ENCODE measurements at places on chromosomes 16 and 17. TPM values are rescaled to one million over a fixed set of nuclear protein-coding genes. Genes with fewer than 3 reads are reported as not detected.

DNA sequence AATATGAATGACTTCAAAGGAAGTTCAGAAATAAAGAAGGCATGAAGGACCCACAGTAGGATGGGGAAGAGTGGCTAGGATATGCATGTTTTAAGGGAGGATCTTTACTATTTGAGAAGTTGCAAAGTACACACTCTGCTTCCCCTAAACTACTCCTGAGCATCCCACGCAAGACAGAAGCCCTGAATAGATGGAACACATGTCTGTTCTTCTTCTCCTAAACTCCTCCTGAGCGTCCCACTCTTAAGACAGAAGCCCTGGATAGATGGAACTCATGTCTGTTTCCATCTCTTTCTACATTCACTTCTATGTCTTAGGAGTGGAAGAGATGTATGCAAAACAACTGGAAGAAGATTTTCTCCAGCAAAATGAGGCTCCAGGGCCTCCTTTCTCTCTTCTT lies 88.4 kb downstream of the VAT1L start:
- DNase-seq, result no peak

DNA sequence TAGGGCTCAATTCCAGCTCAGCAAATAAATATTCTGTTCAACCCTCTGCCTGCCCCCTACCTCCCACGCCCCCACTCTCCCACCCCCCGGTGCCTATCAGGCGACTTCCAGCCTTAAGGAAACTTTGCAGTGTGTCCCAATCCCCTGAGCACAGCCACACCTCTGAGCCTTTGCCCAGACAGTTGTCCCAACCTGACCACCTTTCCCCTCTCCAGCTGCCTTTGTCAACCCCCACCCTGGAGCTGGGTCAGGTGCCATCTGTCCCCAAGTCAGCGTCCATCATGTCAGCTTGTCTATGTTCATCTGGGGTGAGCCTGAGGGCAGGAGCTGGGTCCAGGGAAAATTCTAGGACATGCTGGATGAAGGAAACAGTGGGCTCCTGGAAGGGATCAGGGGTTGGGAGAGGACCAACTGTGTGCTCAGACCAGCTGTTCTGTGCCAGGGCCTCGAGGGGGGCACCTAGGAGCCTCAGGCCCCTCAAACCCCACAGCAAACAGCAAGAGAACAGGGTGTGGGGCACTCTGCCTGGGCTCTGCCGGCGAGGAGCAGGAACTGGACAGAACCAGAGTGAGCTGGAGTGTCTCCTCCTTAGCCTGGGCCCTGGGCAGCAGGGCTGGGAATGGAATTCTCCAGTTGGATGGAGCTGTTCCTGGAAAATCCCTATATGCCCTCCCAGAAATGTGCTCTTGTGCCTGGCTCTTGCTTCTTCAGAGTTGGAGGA lies 17.8 kb downstream of the CDH16 start:
- DNase-seq, result no peak

GRCh38 chr16:69190046-69190588 lies 3.2 kb downstream of the SNTB2 start:
- no peak for DNase-seq

GRCh38 chr16:86722970-86723369 lies 144.6 kb downstream of the FOXL1 start:
- DNase-seq, result no peak

- no peak for DNase-seq
Observed at GRCh38 chr16:85428899-85429775, 184.0 kb upstream of the GSE1 start.

GRCh38 chr17:19933221-19933620 lies 44.4 kb downstream of the AKAP10 start:
- DNase-seq, result no peak

DNA sequence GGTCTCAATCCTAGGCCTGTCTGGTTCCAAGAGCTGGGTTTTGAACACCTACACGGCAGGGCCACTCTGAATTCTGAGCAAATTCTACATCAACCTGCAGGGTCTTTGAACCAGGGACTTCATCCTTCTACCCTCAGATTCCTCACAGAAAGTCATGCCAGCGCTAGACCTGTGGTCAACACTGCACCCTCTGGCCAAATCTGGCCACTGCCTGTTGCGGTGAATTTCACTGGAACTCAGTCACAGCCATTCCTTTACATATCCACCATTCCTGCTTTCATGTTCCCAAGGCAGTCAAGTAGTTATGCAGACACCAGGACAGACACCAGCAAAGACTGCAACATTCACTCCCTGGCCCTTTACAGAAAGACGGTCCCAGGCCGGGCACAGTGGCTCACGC lies 144.6 kb downstream of the C16orf95 start:
- no peak for DNase-seq

SPATA22 gene
- polyA plus RNA-seq, result 0.89 TPM

TMED6 gene
- polyA plus RNA-seq, result 11.4 TPM

MAP3K14 gene
- polyA plus RNA-seq, result 6.1 TPM

ACSF2 gene
- polyA plus RNA-seq, result 22.2 TPM

PRRT2 gene
- 0.28 TPM for polyA plus RNA-seq

HOXB6 gene
- 0.58 TPM for polyA plus RNA-seq
